ENCODE measurements at places on chromosomes 11 and 22. TPM values are rescaled to one million over a fixed set of nuclear protein-coding genes. Genes with fewer than 3 reads are reported as not detected.
A peak's percentile ranks its signal among the peaks of the same experiment; 100 is the strongest.

The MAPK8IP2 gene
- total RNA-seq: 13.0 TPM

The BTBD10 gene
- 34.8 TPM for total RNA-seq

The PATE2 gene
- not detected for total RNA-seq

The BCO2 gene
- total RNA-seq: 2.7 TPM

The GRM5 gene
- 0.17 TPM for total RNA-seq

The GAL gene
- 3.4 TPM for total RNA-seq

The LRRC75B gene
- total RNA-seq: 6.5 TPM

The SPON1 gene
- 14.8 TPM for total RNA-seq

The PNPLA5 gene
- not detected for total RNA-seq

DNA sequence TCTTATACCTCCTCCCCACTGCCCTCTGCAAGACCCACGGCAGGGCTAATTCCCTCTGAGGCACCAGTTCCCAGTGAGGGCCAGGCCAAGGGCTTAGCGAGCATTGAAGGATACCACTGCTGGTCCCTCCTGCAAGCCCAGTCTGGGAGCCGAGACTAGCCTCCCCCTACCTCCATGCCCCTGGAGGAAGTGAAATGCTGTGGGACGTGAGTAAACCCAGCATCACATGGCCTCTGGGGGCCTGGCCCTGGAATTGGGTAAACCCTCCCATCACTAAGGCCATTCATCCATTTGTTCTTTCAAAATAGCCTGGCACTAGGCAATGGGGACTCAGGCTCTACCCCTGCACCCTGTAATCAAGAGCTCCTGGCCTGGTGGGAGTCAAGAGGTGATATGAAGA is 24.7 kb downstream of the ARAP1 start:
- DNase-seq: no peak

DNA sequence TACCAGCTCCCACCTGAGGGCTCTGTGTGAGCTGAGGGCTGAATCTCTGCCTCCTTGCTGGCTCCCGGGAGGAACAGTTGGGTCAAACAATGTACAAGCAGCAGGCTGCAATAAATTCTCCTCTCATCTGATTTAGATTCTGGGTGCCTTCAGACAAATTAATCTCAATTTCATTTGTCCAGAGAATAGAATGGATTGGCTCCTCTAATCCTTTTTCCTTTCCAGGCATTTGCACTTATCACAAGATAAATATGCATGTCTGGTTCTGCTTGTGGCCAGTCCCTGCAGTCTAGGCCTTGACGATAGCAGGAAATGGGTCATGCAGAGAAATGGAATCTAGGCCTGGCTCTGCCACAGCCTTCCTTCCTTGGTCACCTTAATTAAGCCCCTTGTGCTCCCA is 28.7 kb downstream of the UPB1 start:
- DNase-seq: no peak

DNA sequence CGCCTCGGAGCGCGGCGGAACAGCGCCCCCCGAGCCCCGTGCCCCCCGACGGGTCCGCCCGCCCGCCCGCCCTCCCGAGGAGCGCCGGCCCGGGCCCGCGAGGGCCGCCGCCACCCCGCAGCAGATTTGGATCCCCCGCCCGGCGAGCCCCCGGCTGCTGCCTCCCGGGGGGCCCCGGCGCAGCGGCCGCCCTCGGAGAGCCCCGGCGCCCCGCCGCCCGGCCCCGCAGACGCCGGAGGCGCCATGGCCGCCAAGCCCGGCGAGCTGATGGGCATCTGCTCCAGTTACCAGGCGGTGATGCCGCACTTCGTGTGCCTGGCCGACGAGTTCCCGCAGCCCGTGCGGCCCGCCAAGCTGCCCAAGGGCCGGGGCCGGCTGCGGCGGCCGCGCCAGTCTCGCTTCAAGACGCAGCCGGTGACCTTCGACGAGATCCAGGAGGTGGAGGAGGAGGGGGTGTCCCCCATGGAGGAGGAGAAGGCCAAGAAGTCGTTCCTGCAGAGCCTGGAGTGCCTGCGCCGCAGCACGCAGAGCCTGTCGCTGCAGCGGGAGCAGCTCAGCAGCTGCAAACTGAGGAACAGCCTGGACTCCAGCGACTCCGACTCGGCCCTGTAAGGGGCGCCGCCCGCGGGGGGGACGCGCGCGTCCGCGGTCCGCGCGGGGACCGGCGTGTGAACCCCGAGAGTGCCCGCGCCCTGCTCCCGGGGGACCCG is 380 bp downstream of the C11orf96 start:
- no peak for DNase-seq

- DNase-seq: no peak
Observed at GRCh38 chr11:15258433-15259165, 143.9 kb downstream of the INSC start.

GRCh38 chr22:35197071-35197470 is 60.2 kb upstream of the HMGXB4 start:
- DNase-seq: no peak

DNA sequence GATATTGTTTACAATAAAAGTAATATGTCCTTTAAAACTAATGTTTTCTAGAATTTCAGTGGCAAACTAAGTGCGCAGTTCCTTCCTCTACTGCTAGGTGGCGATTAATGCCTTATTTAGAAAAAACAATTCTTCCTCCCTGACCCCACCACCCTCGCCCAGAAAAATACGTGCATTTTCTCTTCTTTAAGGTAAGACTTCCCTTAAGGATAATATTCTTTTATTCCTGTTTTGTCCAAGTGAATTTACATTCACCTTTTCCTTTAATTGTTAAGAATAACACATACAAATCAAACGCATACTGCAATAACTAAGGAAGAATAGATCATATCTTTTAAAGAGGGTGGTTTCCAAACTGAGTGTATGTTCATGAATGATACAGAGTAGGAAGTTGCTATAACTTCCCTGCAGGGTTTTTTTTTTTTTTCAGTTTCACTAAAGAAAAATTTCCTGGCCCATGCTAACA is 17.0 kb upstream of the PSMA1 start:
- no peak for DNase-seq

DNA sequence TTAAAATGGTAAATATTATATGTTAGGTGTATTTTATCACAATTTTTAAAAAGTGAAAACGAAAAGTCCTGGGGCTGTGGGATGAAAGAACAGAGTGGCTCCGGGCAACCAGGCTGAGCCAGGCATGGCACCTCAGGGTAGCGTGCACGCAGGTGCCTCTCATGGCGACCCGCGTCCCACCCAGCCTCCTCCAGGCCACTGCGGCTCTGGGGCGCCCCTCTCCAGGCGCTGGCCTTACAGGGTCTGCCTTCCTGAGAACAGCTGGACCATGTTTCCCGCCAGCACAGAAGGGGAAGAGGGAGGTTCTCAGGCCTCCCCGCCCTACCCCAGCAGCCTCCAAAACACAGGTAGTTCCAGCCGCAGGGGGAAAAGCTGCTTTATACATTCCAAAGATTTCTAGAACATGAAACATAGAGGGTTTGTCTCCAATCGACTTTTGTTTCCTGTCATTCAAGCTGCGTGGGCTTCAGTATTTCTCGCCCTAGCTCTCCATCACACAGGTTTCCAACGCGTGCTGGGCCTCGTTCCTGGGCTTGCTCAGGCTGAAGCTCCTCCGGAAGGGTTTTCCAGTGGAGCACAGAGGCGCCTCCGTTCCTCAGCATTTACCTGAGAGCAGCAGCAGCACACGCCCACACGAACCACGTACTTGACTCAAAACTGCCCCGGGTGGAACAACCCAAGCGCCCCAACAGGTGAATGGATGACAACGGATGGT is 10.5 kb downstream of the EHD1 start:
- DNase-seq: no peak

DNA sequence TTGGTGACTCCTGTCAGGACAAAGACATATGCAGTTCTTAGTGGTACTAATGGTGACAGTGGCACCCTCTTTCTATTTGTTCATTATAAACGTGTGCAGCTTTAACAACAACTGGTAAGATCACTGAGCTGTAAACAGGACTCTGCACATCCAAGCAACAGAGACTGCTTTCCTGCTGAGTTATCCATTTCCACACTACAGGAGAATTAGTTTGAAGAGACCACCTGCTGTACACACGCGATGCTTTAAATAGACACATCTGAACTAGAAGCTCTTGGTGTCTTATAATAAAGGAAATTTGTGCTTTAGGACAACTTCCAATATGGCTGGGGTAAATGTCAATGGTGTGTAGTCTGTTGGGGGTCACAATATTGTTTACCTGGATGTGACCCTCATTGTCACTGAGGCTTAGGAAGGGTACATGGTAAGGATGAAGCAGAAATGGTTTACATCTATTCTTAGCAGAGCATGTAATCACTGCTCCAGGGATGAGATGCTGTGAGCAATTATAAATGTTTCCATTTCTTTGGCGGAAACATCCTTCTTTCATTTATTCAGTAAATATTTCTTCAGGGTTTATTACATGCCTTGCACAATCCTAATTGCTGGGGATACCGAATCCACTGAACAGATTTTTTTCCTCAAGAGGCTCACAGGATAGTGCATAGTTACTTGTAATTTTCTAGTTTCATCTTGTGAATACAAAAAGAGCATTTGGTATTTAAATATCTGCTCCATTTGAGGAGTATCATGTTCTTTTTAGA is 354.0 kb upstream of the CCDC90B start:
- no peak for DNase-seq

GRCh38 chr11:23404225-23405160 is 544.2 kb upstream of the CCDC179 start:
- DNase-seq: no peak

- DNase-seq: peak; percentile 79
Observed at GRCh38 chr11:57248780-57249383, 11.8 kb upstream of the APLNR start.

GRCh38 chr11:21771097-21771496 is 421.8 kb upstream of the ANO5 start:
- no peak for DNase-seq

DNA sequence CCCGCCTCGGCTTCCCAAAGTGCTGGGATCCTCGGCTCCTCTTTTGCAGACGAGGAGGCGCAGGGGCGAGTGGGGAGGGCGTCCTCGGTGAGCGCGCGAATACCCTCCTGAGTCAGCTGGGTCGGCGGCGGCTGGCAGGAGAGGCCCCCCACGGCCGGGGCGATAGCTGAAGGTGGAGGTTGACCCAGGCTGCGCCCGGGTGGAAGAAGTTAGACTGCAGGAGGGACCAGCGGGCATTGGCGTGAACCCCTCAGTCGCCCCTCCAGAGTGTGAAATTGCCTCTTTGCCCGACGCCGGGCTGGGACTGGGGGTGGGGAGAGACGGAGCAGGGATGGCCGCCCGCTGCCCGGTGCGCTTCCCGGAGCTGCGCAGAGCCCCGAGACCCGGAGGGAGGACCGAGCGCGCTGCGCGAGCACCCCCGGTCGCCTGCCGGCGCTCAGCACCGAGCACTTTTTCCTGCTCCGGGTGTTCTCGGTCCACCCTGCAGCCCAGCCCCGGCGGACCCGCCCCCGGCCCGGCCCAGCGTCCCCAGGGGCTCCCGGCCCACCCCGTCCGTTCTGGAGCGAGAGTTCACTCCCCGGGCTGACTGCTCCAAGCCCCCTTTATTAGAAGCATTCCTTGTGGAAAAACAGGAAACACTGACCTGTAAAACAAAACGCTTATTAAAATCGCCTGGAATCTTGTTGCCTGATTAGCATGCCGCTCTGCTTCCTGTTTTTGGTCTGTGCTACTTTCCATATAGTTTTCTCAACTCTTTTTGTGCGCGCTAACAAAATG is 13.7 kb upstream of the CPT1A start:
- DNase-seq: no peak

DNA sequence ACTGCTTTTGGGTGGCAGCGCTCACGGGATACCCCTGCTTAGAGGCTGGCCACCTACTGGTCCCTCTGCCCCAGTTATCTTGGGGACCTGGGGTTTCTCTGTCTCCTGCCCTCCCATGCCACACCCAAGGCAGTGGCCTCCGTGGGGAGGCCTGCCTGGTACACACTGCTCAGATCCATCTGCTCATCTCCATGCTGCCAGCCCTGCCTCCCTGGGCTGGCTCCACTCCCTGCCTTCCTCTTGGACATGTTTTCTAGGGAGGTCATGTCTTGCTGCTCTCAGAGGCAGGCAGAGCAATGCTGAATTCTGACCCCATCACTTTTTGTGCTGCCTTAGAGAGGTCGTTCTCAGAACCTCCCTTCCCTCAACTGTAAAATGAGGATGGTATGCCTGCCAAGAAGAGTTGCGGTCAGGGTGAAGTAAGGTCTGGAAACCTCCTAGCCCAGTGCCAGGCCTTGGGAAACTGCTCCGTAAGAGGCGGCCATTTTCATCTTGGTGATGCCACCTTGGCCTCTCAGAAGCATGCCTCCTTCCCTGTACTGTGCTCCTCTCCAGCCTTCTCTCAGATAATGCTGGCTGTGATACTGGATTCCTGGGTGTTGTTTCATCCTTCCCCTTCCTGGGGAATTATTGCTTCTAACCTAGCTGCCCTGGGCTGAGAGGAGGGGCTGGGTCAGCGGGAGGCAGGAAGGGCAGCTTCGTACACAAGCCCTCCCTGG is 186.4 kb upstream of the ZBED5 start:
- no peak for DNase-seq

- no peak for DNase-seq
Observed at GRCh38 chr11:64710418-64711137, 12.4 kb downstream of the NRXN2 start.

DNA sequence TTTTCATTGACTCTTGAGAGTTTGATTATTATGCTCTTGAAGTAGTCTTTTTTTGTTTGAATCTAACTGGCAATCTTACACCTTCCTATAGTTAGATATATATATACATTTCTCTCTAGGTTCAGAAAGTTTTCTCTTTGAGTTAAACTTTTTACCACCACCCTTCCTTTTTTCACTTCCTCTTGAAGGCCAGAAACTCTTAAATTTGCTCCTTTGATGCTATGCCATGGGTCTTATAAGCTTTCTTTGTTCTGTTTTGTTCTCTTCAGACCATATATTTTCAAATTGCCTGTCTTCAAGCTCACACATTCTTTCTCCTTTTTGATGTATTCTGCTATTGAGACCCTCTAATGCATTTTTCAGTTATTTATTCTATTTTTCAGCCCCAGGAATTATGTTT is 513.5 kb upstream of the CNTN5 start:
- no peak for DNase-seq

DNA sequence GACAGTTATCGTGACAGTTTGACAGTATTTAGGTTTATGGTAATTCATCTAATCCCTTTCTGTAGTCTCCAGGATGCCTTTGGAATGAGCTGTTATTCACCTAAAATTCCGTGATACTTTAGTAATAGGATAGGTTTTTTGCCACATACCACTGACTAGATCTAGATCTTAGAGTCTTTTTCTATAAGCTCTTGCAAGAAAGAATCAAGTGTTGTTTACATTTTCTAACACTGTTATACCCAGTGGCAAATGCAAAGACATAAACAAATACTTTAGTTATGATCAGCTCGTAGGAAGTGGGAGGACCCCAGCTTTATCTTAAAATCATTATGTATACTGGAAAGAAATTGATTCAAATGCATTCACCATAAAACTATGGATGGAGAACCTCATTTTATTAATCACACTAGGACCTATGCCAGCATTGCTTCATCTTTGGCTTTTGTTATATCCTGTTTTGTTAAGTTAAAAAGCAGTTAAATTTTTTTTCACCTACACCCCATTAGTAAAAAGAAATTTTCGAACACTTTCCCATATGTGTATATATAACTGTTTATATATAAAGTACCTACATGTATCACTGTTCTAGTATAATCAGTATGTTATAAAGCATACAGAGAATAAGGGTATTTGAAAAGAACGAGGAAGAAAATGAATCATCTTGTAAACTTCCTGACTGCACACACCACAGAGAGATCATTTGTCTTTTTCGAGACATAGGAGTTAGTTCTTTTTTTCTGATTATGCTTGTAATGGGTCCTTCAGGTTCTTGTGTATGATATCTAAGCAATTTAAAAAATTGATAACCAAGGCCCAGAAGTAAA is 60.9 kb downstream of the PDHX start:
- DNase-seq: no peak
